GM23338 (cell line): ENCODE measurements at places on chromosomes 3 and 15. TPM values are rescaled to one million over a fixed set of nuclear protein-coding genes. Genes with fewer than 3 reads are reported as not detected.

GRCh38 chr15:68408971-68409370 lies 23.0 kb downstream of the ITGA11 start:
- no peaks in the 10 kb centered on the region for H3K36me3 ChIP-seq
- no peaks in the 10 kb centered on the region for H3K4me1 ChIP-seq
- H3K27ac ChIP-seq = no peak overlapping the region
- no peak overlapping the region for H3K4me3 ChIP-seq

DNA sequence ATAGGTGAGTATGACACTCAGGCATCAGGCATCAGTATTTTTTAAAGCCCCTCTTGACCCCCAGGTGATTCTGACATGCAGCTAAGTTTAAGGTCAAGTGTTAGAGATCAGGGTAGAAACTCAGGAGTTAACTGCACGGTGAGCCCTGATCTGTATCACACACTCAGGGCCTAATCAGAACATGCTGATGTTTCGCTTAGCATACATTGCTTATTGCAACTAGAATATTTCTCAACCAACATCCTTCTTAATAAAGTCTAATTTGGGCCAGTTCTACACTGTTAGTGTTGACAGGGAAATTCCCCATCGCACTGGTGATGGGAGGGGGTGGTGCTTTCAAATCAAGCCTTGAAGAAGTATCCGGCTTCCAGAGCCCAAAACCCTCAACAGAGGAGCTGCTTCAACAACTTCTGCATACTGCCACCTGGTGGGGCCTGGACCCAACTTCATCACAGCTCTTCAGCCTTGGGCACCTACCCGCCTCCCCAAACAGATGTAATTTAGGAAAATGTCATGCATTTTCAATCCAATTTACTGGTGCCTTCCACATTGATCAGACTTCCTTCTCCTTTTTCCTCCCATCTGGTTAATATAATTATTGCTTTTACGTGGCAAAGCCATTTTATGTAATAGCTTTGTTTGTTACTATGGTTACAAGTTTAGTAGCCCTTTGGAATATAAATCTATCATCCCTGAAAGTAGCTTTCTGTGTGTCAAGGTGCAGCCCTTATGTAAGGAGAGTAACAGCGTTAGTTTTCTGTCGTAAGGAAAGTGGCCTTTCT lies 312.2 kb downstream of the RORA start:
- H3K27ac ChIP-seq = no peak overlapping the region
- H3K36me3 ChIP-seq = no peaks in the 10 kb centered on the region
- no peaks in the 10 kb centered on the region for H3K27me3 ChIP-seq
- DNase-seq = peak; percentile 97

DNA sequence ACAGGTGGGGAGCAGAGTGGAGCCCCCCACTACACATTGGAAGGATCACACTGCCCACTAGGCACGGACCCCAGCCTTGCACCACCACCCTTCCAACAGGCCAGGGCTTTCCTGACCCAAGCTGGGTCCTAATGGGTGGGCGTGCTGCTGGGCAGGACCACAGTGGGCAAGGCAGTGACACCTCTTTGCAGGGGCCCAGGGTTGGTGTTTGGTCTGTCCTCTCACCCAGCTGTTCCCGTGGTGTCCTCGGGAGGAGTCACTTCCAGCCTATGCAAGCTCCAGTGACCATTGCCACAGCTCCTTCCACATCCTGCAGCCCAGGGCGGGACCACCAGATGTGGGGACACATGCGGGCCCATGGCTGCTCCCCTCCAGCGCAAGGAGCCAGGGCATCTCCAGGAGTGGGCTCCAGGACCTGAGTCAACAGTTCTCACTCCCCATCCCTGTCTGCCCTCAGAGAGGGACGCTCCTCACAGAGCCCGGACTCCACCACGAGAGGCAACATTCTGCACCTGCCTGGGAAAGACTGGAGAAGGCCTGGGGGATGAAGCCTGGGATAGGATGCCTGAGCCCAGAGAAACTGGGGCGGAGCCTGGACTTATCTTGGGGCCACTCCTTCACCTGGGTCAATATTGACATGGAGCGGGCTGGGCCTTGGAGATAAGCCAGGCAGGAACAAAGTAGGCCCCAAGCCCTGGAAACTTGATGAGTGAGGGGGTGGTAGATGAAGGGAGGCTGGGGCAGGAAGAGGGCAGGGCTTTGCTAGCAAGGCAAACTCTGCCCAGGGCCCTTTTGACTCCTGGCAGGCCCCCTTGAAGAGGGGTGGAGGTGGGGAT lies 3.9 kb upstream of the VILL start:
- no peak overlapping the region for H3K27ac ChIP-seq
- H3K4me1 ChIP-seq = no peaks in the 10 kb centered on the region
- DNase-seq = peak; percentile 40

DNA sequence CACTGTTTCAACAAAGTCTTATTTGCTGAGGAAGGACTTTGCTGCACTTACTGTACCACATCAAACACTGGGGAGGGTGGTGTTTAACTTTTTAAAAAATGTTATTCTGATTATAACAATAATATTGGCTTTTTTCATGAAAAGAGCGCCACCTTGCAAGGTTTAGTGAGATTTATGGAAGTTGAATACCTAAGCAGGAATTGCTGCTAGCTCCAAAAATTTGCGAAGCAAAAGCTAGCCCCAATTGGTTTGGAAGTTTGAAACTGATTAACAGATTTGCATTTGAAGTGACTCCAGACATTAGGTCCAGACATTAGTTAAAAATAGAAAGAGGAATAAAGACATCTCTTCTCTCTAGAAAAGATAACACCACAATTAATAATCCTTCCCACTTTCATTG lies 6.7 kb downstream of the ZIC1 start:
- DNase-seq = no peak
- no peaks in the 10 kb centered on the region for H3K36me3 ChIP-seq
- H3K4me1 ChIP-seq = peaks cover 87% of the 10 kb centered on the region
- H3K27me3 ChIP-seq = peaks cover 100% of the 10 kb centered on the region

- no peak overlapping the region for H3K27ac ChIP-seq
- no peak overlapping the region for H3K4me3 ChIP-seq
- no peak for DNase-seq
- no peaks in the 10 kb centered on the region for H3K4me1 ChIP-seq
These were observed 431.6 kb upstream of the RASGRP1 start for GRCh38 chr15:38996111-38996631.

DNA sequence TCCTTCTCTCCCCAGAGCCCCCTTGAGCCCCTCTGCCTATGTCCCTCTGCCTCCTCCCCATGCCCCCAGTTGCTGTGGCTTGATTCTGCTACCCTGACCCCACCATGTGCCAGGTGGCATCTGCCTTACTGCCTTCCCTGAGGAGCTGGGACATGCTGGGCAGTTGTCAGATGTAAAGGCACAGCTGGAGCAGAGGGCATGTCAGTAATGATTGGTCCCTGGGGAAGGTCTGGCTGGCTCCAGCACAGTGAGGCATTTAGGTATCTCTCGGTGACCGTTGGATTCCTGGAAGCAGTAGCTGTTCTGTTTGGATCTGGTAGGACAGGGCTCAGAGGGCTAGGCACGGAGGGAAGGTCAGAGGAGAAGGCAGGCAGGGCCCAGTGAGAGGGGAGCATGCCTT lies 3.5 kb upstream of the PPCDC start:
- no peak for DNase-seq
- no peak overlapping the region for H3K4me3 ChIP-seq
- no peaks in the 10 kb centered on the region for H3K27me3 ChIP-seq

DNA sequence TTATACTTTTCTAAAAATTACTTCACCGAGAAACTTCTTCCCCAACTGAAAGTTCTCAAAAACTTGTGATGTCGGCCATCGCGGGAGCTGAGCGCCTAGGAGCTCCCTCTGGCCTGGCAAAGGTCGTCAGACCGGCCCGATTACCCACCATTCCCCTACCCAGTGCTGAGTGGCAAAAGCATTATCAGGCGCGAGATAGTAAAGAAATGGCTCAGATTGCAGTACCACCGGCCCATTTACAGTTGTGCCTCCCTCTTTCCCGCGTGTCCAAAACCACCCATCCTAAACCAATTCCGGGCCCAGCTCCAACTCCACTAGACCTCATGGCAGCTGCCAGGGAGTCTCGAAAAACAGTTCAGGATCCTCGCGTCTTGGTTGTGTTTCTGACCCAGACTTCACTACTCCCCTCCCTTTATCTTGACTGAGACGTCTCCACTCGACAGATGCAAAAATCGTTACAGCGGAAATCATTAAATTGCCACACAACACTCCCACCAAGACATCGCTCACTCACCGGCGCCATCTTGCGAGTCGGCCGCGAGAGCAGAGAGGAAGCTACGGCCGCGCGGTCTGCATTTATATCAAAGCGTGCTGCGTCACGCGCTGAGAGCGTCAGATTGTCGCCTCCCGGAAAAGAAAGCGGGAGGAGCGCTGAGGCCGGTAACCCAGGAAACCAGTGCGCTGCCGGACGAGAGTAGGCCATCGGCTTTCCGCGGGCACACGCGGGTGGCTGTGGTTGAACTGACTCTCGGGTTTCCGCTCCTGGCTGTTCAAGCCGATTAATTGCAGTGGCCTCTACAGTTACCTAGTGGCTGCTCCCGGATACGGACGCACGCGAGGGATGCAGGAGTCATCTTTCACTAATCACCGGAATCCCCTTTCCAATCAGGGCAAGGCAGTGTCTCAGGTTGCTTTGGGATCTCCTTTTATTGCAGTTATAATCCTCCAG lies at the start of gene RPL22L1:
RPL22L1 (minus strand) TSS at position 551 of the 949 bp plus-strand sequence; CDS start at position 523, 28 bp downstream.
- peaks cover 30% of the 10 kb centered on the region for H3K4me1 ChIP-seq
- H3K4me3 ChIP-seq = peak within 1 kb of the TSS; percentile 78
- no peaks in the 10 kb centered on the region for H3K27me3 ChIP-seq
- DNase-seq = peak; percentile 98

- H3K4me3 ChIP-seq = no peak overlapping the region
- no peaks in the 10 kb centered on the region for H3K36me3 ChIP-seq
- H3K4me1 ChIP-seq = no peaks in the 10 kb centered on the region
- no peak for DNase-seq
These were observed 77.1 kb upstream of the CHRNB4 start for GRCh38 chr15:78717956-78718656.

DNA sequence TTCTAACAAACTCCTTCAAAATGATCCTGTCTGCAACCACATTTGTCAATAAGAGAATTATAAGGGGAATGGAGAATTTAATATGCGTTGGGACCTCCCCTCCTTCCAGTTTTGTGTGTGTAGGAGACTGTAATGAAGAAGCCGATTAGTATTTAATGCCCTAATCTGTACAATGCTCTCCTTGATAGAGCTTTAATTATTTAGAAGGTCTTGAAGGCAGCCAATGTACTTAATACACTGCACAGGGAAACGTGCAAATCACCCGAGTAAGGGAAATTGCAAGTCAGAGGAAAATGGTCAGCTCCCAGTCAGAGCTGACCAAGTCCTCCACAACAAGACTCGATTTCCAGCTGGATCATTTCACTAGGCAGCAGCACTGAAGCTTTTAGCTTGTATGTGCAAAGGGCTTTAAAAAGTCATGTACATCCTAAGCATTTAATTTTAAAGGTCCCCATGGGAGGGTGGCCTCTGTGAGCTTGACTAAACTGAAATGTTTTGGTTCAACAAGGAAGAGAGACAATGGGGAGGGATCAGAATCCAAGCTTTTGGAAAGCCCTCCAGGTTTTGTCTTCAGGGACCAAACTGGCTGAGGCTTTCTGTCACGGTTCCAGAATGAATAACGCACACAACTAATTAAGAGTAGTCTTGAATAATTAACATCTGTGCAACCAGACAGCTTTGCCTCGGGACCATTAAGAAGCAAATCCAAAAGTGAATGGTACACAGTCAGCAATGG lies 159.8 kb upstream of the MITF start:
- no peak overlapping the region for H3K27ac ChIP-seq
- H3K36me3 ChIP-seq = no peaks in the 10 kb centered on the region
- H3K27me3 ChIP-seq = no peaks in the 10 kb centered on the region
- H3K4me3 ChIP-seq = no peak overlapping the region
- no peak for DNase-seq

DNA sequence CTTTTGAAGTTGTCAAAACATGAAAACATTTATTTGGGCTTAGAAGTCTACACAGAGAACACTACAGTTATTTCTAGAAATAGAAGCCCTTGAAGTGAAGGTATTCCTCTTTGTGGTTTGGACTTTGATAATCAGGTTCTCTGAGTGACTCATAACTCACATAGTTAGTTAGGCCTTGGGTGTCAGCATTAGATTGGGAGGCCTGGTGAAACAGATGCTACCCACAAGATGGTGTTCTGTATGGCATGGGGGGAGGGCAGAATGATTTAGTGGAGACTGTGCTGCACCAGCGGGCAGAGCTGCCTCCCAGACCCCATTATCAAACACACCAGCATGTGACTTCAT lies 108.9 kb upstream of the ETV5 start:
- no peak overlapping the region for H3K27ac ChIP-seq
- H3K4me1 ChIP-seq = no peaks in the 10 kb centered on the region
- H3K4me3 ChIP-seq = no peak overlapping the region
- H3K27me3 ChIP-seq = no peaks in the 10 kb centered on the region
- no peaks in the 10 kb centered on the region for H3K36me3 ChIP-seq
- DNase-seq = no peak

- no peak overlapping the region for H3K4me3 ChIP-seq
- H3K36me3 ChIP-seq = no peaks in the 10 kb centered on the region
- H3K27ac ChIP-seq = no peak overlapping the region
- no peak for DNase-seq
These were observed 9.4 kb upstream of the CAV3 start for GRCh38 chr3:8724108-8724752.

GRCh38 chr15:93862791-93863190 lies 368.6 kb upstream of the MCTP2 start:
- no peaks in the 10 kb centered on the region for H3K36me3 ChIP-seq
- no peak overlapping the region for H3K27ac ChIP-seq
- no peaks in the 10 kb centered on the region for H3K4me1 ChIP-seq
- DNase-seq = no peak
- H3K4me3 ChIP-seq = no peak overlapping the region

- H3K4me1 ChIP-seq = no peaks in the 10 kb centered on the region
- H3K27ac ChIP-seq = no peak overlapping the region
- no peak for DNase-seq
These were observed 945 bp upstream of the PLA2G4F start for GRCh38 chr15:42157381-42157780.

- H3K36me3 ChIP-seq = no peaks in the 10 kb centered on the region
- DNase-seq = no peak
These were observed 3.0 kb downstream of the CYP8B1 start for GRCh38 chr3:42872718-42873117.

- DNase-seq = peak; percentile 98
- H3K4me1 ChIP-seq = peaks cover 14% of the 10 kb centered on the region
- H3K4me3 ChIP-seq = peak overlapping the region; percentile 82
- H3K27me3 ChIP-seq = no peaks in the 10 kb centered on the region
These were observed 19.8 kb upstream of the NUDT16 start for GRCh38 chr3:131361464-131362421.

GRCh38 chr3:57298041-57298440 lies 5.6 kb upstream of the ASB14 start:
- no peak overlapping the region for H3K4me3 ChIP-seq
- no peaks in the 10 kb centered on the region for H3K27me3 ChIP-seq
- DNase-seq = no peak

GRCh38 chr3:36874424-36874823 lies 70.4 kb downstream of the TRANK1 start:
- H3K27ac ChIP-seq = no peak overlapping the region
- H3K36me3 ChIP-seq = no peaks in the 10 kb centered on the region
- no peak for DNase-seq
- H3K27me3 ChIP-seq = no peaks in the 10 kb centered on the region

LRRN1 gene
- total RNA-seq = 157 and 172 TPM in 2 replicates

RASGRP1 gene
- 1.1 and 1.2 TPM in 2 replicates for total RNA-seq

SERPINI2 gene
- 1.8 and 2.5 TPM in 2 replicates for total RNA-seq

SLC22A13 gene
- total RNA-seq = 0.47 and 0.66 TPM in 2 replicates

MYZAP gene
- 0.66 and 1.5 TPM in 2 replicates for total RNA-seq

CLDN18 gene
- total RNA-seq = not detected in 2 replicates
